Nucleus accumbens (tissue), 56 donors: ENCODE measurements at places on chromosomes 5 and 9.

GRCh38 chr9:127084076-127085039, 38.1 kb downstream of the ANGPTL2 start:
- DNase-seq: no peak

- no peak for DNase-seq
Observed at GRCh38 chr5:14149672-14150274, 6.6 kb downstream of the TRIO start.

- DNase-seq: no peak
Observed at GRCh38 chr9:129580211-129580915, 40.5 kb downstream of the C9orf50 start.

GRCh38 chr9:113578279-113578865, 114.8 kb downstream of the RGS3 start:
- DNase-seq: no peak

DNA sequence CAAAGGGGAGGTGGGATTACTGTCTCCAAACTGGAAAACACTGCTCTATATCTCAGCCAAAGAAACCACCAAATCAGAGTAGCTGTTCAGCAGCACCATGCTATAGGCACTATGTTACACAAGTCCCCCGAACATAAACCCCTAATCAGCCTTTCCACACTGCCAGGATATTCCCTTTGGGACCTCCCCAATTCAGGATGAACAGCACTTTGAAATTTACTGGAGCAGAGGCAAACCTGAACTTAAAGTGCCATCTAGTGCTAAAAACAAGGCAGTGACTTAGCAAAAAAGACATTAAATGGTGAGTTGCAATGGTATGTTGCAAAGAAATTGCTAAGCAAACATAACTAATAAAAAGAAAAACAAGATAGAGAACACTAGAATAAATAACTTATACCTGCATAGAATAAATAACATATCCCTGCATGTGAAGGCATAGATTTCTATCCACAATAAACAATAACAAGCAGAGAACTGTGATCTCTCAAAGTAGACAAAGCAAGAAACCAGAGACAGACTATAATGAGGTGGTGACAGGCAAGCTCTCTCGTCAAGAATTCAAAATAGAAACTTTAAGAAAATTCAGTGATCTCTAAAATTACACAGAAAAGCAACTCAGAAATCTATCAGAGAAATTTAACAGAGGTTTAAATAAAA, 584.4 kb upstream of the ACO1 start:
- DNase-seq: no peak

- no peak for DNase-seq
Observed at GRCh38 chr5:175847503-175847902, 23.9 kb upstream of the CPLX2 start.

- DNase-seq: no peak
Observed at GRCh38 chr9:6818292-6818922, 60.6 kb downstream of the KDM4C start.

DNA sequence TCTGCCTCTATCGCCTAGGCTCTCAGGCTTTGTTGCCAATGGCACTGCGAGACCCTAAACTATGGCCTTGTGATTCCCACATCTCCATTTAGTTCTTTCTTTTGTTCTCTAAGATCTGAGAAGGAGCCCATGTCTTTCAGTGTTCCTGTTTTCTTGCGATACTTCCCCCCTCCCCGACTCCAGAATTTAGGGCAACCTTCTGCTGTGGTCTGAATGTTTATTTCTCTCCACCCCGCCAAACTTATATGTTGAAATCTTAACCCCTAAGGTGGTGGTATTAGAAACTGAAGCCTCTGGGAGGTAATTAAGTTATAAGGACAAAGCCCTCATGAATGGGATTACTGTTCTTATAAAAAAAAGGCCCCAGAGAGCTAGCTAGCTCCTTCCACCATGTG, 6.4 kb downstream of the TMC1 start:
- DNase-seq: no peak

DNA sequence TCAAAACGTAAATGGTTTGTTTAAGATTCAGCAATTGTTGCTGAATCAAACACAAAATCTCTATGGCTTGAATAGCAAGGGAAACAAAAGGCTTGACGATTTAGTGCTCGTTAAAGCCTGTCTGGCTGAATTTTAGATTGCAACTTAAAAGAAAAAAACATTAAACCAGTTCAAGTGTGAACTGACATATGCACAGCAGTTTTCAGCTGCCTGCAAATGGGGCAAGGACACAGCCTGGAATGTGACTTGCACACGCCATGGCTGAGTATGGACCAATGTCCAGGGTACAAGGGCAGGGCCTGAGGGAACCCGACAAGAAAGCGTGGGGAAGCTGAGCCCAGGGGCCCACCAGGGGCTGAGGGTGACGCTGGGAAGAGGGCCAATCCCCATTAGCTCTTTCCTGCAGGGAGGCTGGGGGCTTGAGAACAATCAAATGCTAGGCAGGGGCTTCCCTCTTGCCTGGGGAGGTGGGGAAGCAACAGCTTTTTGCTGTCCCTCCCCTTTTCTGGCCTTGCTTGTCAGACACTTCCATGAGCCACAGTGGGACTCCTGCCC, 89.6 kb upstream of the LRRTM2 start:
- DNase-seq: no peak

DNA sequence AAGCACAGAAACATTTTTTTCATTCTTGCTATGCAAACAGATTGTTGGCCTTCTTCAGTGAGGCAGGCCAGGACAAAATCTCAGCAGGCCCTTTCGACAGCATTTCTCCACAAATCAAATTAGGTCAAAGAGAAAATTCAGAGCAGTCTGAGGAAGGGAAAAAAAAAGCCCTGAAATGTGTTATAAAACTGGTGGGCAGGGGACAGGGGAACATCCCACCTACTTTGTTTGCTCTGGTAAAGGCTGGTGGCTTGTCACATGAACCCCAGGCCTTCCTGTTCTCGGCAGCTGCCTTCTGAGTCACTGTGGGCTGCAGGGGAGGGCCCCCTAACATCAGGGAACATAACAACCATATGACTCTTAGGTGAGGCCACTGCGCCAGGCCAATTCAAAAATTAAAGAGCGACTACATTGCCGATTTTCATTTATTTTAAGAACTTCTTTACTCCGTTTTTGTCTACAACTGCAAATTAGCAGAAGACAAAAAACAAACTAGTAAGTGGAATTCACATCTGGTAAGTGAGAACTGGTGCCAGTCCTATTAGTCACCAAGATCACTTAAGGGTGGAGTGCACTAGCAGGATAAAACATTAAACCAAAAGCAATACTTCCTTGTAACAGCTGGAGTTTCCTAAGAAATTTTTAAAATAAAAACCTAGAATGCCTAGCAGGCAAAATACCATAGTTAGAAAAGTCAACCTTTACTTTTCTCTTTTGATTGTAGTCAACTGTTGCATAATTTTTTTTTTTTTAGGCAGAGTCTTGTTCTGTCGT, 46.2 kb upstream of the DENND4C start:
- DNase-seq: no peak

DNA sequence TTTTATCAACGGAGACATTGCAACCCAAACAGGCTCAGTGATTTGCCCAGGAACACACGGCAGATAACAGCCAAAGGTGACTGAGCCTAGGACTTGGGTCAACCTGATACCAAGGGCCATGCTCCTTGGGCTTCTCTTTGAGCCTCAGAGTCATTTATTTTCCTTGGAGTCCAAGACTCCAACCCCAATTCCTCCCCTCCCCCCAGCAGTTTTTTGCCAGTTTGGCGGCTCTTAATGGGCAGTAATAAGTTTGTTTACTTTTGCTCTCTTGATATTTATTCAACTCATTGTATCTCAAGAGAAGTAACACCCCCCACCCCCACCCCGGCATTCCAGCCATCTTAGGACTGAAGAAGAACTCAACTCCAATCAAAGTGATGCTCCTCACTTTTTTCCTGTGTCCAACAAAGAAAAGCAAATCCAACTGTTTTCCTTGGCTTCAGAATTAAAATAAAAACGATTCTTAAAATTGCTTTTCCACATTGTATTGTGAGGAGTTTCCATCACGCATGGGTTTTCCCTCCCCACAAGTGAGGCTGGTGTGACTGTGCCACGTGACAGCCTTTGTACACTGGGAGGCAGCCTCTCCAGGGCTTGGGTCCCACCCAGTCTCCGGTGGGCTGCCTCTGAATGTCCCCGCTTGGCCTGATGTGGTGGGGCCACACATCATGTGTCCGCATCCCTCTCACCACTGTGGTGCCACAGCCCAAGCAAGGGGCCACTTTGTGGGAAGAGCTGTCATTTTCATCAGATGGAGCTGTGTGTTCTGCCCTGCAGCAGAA, 9.1 kb downstream of the ANGPTL2 start:
- DNase-seq: no peak

GRCh38 chr5:141785711-141786110, 92.5 kb downstream of the PCDH1 start:
- no peak for DNase-seq

DNA sequence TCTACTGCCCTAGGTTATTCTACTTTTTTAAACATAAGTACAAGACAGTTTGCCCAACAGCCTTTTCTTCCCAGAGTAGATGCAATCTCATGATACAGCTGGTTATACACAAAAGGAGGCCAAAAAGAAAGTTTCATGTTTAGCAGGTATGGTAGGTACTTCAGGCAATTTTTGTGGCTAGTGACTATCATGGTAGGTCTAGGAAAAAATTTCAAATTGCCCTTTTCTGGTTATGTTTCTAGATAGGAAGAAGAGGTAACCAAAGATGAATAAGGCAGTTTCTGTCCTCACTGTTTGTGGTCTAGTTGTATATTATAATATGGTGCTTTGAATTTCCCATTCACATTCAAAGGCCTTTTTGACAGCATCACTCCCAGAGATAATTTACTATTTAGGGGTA, 19.7 kb downstream of the MEGF9 start:
- no peak for DNase-seq

- DNase-seq: no peak
Observed at GRCh38 chr9:34034698-34035065, 14.0 kb downstream of the UBAP2 start.

- DNase-seq: no peak
Observed at GRCh38 chr9:90611568-90611967, 31.1 kb downstream of the DIRAS2 start.
